Stimulated activated CD8-positive, alpha-beta memory T cell treated with anti-CD3 and anti-CD28 coated beads, Interleukin-4, amount 100 ng/mL, for 1 hour (primary cell): ENCODE measurements at places on chromosomes 16 and 17.

DNA sequence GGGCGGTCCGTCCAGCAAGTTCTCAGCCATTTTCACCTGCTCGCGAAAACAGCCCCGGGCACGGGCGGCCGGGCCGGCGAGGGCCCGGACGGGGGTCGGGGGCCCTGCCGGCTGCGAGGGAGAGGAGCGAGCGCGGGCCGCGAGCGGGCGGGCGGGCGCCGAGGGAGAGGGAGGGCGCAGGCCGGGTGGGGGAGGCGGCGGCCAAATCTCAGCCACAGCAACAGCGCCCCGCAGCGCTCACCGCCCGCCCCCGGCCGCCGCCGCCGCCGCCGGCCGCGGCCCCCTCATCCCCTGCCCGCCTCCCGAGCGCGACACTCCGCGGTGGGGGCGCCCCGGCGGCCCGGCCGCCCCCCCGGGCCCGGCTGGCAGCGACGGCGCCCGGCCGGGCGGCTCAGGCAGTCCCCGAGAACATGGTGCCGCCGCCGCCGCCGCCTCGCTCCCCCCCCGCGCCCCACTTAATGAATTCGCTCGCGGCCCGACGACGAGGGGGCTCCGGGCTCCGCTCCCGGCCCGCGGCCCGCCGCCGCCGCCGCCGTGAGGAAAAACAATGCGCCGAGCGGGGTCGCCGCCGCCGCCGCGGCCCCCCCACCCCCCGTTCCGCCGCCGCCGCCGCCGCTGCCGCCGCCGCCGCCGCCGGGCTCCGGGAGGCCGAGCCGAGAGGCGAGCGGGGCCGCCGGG is 487 bp downstream of the CREBBP start:
- DNase-seq: peak; percentile 40

DNA sequence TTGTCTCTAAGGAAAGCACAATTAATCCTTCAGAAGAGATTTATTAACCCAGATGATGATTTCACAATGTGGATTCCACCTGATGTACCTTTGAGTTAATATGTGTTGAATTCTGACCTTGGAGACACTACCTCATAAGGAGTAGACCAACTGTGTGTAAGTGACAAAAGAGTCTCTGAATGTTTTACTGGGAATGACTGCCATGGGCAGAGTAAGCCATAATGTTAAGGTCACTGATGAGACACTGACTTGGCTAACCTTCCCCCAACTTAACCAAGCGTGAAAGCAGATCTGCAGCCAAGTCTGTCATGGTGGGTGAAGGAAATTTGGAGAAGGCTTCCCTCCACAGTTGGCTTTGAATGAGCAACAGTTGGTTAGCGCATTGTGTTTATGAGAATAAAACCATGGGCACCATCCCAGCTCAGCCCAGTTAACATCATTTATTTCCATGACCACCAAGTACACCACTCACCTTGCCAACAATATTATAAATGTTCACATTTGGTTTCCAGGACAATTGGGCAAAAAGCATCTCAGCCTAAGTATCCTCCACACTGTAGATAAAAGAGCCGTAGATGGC is 618.5 kb downstream of the KCNJ2 start:
- DNase-seq: no peak

GRCh38 chr16:84196727-84197394 is 5.9 kb downstream of the ADAD2 start:
- no peak for DNase-seq

- no peak for DNase-seq
These were observed 16.6 kb upstream of the INPP5K start for GRCh38 chr17:1532836-1533602.

- no peak for DNase-seq
These were observed 756 bp upstream of the MVP start for GRCh38 chr16:29819506-29819905.

- DNase-seq: no peak
These were observed 223.2 kb downstream of the C16orf78 start for GRCh38 chr16:49596648-49597291.

DNA sequence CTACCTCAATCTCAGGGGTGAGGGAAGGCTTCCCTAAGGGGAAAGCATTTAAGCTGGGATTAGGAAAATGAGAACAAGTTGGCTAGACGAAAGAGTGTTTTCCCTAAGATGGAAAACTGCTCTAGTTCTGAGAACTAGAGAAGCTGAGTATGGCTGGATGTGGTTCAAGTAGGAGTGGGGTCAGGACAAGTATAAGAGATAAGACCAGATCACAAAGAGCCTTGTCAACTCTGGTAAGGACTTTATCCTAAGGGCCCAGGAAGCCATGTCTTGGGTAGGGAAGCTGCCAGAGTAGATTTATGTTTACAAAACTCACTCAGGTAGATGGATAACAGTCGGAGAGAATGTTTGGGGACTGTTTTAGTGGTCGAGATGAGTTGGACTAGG is 1.7 kb downstream of the ANKS4B start:
- no peak for DNase-seq

DNA sequence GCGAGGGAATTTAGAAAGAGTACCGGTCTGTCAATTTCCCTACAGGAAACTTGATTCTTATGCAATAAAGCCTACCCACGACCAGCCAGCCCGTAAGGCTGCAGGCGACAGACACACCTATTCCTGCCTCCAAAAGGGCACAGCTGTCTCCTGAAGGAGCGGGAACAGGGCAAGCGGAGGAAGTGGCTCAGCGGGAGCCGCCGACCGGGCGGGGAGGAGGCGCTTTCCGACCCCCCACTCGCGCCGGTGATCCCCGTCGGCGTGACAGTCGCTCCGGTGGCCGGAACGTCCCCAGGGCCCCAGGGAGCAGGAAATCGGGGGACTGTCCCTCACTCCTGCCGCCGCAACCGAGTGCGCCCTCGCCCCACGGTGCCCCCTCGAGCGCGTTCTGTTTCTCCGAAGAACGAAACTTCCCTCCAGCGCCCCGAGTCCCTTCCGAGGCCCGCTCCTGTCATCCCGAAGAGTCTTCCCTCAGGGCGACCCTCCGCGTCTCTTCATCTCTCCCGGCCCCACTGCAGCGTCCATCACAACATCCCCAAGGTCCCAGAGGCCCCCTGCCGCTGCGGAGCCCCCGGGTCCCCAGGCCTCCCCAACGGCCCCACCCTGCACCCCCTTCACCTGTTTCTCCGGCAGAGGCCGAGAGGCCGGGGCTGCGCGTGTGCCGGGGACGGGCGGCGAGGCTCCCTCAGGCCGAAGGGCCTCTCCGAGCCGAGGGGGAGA is 421 bp downstream of the STAT3 start:
- DNase-seq: no peak

- no peak for DNase-seq
These were observed 379.8 kb downstream of the UTP18 start for GRCh38 chr17:51640108-51640622.

GRCh38 chr17:31663576-31663975 is 195.5 kb downstream of the COPRS start:
- no peak for DNase-seq

DNA sequence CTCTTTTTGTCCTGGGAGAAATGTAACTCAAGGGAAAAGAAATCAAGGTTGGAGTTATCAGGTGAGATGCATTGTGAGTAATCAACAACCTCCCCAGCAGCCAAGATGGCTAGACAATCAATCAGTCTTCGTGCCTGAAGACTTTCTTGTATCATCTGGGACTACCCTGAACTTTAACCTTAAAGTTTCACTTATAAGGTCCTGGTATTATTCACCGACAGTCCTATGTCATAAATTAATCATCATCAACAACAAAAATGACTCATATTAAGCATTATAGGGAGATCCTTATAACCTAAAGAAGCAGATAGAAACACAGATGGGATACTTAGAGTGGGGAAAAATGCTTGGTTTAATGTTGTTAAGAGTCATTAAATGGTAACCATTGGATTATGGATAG is 7.7 kb upstream of the TEKT3 start:
- DNase-seq: no peak

DNA sequence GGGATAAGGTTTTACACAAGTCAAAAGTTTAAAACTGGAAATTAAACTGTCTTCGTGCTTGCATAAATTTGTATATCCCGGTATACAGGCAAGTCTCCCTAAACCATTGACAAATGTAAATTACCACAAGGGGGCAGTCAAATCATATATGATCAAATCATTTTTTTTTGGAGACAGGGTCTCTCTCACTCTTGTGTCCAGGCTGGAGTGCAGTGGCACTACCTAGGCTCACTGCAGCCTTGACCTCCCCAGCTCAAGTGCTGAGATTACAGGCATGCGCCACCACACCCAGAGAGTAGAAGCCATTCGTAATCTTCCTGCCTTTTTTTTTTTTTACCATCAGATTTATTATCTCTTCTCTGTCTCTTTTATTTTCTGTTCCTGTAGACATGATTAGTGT is 18.5 kb downstream of the TOP2A start:
- DNase-seq: no peak

GRCh38 chr17:48173191-48173984 is 65.8 kb downstream of the SNX11 start:
- DNase-seq: no peak
